ENCODE measurements at places on chromosomes 4 and X.

DNA sequence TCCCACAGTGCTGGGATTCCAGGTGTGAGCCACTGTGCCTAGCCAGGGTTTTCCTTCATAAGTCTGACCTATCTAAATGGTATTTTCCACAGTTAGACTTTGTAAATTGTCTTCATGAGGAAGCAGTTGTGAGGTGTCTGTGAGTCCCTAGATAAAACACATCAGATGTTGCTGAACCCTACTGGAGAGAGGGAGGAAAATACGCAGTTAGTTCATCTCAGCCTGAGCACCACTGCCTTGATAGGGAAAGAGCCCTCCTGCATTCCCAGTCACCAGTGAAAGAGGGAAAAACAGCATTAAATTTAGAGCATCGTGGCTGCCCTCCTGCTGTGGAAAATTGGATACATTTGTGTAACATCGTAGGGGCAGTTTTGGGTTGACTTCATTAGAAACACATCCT, 31.7 kb upstream of the CLDN34 start:
- DNase-seq: no peak

GRCh38 chrX:79117078-79117477, 27.4 kb upstream of the GPR174 start:
- no peak for DNase-seq

DNA sequence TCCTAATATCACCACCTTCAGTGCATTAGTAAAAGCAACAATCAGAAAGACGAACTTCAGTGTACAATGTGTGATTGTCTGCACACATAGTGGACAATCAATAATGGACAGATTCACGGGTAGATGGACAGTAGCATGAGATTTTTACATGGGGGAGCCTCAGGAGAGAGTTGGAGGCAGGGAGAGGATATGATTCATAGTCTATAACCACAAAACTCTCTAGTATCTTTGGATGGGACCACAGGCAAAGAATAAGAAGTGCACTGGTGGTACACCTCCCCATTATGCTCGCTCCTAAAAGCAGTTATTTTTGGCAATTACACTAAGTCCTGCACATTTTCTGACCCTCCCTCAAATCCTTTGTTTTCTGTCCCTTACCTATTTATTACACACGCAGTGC, 624.4 kb upstream of the ACTRT1 start:
- DNase-seq: no peak

GRCh38 chr4:113574636-113575103, 186.9 kb downstream of the CAMK2D start:
- no peak for DNase-seq

- DNase-seq: no peak
These were observed 556.3 kb downstream of the PPARGC1A start for GRCh38 chr4:23333556-23333945.

- DNase-seq: no peak
These were observed 80.0 kb upstream of the MAB21L2 start for GRCh38 chr4:150501983-150502382.

DNA sequence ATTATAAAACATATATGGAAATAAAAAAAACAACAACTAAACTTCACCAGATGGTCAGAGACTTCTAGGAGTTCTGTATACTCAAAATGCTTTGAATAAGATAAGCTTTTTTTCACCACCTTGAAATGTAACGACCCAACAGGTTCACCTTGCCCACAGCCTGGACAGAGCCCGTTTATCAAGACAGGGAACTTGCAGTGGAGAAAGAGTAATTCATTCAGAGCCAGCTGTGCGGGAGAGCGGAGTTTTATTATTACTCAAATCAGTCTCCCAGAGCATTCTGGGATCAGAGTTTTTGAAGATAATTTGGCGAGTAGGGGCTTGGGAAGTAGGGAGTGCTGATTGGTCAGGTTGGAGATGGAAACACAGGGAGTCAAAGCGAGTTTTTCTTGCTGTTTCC, 38.5 kb downstream of the AGA start:
- DNase-seq: no peak

- DNase-seq: no peak
These were observed 397.2 kb upstream of the ATOH1 start for GRCh38 chr4:93431371-93431770.
